Activated naive CD4-positive, alpha-beta T cell treated with anti-CD3 and anti-CD28 coated beads, Interleukin-2, amount 10 ng/mL, durations not matched to agents 5 hours and 36 hours (primary cell): ENCODE measurements at places on chromosomes 16 and 17. TPM values are rescaled to one million over a fixed set of nuclear protein-coding genes. Genes with fewer than 3 reads are reported as not detected.

SPATA22 gene
- total RNA-seq = not detected

RSKR gene
- 19.2 TPM for total RNA-seq

CIITA gene
- 24.3 TPM for total RNA-seq

ITGA2B gene
- 0.40 TPM for total RNA-seq
